M059J (cell line): ENCODE measurements at places on chromosomes 1 and 21.

- DNase-seq: peak; percentile 78
Observed at GRCh38 chr1:20212685-20213331, 26.5 kb upstream of the PLA2G2C start.

DNA sequence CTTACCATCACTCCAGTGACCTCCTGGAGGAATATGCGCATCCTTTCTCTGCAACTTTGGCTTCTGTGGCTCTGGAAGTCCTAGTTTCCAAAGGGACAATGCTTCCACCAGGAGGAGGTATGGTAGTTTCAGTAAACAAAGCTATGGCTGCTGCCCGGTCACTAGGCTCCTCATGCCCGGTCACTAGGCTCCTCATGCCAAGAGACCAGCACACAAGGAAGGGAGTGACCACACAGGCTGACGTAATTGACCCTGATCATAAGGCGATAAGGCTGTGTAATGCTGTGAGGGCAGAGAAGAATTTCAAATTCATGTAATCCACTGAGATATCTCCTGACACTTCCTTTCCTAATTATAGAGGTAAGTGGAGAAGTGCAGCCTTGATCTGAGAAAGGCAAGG lies 102.9 kb downstream of the DTL start:
- peak; percentile 18 for DNase-seq

DNA sequence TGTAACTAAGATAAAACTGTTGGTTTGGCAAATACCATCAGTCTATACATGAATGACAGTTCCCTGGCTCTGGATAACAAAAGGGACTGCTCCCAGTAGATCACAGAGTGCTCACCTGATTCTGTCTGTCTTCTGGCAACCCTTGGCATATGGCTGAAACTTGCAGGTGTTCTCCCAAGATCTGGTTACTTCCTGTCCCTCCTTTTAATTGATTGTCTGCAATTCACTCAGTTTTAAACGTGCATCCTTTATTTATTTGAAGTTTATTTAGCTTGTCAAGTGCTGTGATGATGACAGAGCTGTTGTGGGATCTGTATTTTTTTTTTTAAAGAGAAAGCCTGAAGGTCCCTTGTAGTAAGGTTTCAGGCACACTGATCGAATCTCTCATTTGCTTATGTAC lies 3.4 kb downstream of the KCNA3 start:
- no peak for DNase-seq

DNA sequence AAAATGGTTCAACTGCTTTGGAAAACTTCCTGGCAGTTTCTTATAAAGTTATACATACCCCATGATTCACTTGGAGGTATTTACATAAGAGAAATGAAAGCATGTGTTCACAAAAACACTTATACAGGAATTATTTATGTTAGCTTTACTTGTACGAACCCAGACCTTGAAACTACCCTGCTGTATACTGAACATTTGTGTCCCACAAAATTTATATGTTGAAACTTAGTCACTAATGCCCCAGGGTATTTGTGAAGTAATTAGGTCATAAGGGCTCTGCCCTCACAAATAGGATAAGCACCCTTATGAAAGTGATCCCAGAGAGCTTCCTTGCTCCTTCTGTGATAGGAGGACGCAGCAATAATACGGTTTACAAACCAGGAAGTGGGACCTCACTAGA lies 42.7 kb upstream of the B3GALT2 start:
- peak; percentile 55 for DNase-seq

- DNase-seq: no peak
Observed at GRCh38 chr1:45177452-45177851, 29.0 kb downstream of the ZSWIM5 start.
